ENCODE measurements at places on chromosomes 1 and 21.

- no peak for DNase-seq
Observed at GRCh38 chr1:230091473-230092231, 24.6 kb downstream of the GALNT2 start.

GRCh38 chr1:37162059-37162458 lies 127.7 kb upstream of the GRIK3 start:
- DNase-seq, result no peak

DNA sequence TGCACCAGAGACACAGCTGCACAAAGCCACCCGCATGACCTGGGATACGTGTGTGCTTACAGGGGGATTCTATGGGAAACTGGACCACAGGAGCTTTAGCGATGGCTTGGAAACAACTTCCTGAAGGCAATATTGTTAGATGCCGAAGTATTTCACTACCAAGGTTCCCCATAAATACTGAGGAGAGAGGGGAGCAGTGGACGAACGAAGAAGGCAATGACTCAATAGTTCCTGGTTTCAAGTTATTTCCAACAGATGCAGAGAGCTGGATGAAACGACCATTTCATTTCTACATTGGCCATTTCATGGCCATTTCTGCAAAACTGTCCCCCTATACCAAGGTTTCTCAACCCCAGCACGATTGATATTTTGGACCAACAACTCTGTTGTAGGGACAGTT lies 61.3 kb downstream of the CD34 start:
- no peak for DNase-seq

GRCh38 chr1:35505911-35506798 lies 51.0 kb downstream of the KIAA0319L start:
- DNase-seq, result peak; percentile 96

DNA sequence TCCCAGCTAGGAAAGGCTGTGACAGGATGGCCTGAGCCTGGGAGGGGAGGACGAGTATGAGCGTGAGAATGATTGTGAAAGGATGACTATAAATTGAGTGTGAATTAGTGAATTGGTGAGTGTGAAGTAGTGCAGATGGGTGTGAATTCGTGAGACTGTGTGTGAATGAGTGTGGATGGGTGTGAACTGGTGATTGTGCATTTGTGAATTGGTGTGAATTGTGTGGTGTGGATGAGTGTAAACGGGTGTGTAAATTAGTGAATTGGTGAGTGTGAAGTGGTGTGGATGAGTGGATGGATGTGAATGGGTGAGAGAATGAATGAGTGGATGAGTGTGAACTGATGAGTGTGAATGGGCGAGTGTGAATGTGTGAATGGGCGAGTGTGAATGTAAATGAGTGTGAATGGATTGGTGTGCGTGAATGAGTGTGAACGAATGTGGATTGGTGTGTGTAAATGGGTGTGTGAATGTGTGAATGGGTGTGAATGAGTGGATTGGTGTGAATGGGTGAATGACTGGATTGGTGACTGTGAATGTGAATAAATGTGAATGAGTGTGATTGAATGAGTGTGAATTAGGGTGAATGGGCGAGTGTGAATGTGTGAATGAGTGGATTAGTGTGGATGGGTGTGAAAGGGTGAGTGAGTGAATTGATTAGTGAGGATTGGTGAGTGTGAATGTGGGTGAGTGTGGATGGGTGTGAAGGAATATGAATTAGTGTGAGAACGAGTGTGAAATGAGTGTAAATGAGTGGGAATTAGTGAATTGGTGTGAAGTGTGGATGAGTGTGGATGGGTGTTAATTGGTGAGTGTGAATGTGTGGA lies 7.7 kb upstream of the MXRA8 start:
- no peak for DNase-seq

- DNase-seq, result no peak
Observed at GRCh38 chr1:54277451-54278341, 77.7 kb downstream of the MRPL37 start.

GRCh38 chr1:87242445-87243185 lies 86.1 kb upstream of the LMO4 start:
- no peak for DNase-seq

GRCh38 chr21:42117229-42117966 lies 46.3 kb downstream of the UMODL1 start:
- DNase-seq, result peak; percentile 65

- DNase-seq, result no peak
Observed at GRCh38 chr1:218904416-218904815, 269.3 kb upstream of the LYPLAL1 start.

GRCh38 chr1:151822404-151822803 lies 9.2 kb downstream of the RORC start:
- no peak for DNase-seq

DNA sequence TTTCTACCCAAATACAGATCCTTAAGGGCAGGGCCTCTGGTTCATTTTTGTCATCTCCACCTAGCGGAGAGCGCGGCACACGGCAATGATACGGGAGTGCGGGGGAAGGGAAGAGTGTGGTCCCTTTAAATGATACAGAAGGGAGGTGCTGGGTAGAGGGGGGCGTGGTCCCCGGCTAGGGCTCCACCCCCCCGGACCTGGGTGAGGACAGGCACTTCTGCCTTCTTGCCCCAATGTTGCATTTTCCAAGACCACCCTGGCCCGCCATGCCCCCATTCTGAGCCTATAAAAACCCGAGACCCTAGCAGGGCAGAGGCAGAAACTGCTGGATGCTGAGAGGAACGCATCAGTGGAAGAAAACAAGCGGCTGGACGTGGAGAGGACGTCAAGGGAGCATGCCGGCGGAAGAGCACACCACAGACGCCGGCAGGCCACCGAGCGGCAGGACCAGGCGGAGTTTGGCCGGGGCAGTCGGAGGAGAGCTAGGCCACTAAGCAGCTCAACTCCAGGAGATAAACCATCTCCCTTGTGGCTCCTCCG lies 30.0 kb downstream of the LRRC3 start:
- peak; percentile 1 for DNase-seq

DNA sequence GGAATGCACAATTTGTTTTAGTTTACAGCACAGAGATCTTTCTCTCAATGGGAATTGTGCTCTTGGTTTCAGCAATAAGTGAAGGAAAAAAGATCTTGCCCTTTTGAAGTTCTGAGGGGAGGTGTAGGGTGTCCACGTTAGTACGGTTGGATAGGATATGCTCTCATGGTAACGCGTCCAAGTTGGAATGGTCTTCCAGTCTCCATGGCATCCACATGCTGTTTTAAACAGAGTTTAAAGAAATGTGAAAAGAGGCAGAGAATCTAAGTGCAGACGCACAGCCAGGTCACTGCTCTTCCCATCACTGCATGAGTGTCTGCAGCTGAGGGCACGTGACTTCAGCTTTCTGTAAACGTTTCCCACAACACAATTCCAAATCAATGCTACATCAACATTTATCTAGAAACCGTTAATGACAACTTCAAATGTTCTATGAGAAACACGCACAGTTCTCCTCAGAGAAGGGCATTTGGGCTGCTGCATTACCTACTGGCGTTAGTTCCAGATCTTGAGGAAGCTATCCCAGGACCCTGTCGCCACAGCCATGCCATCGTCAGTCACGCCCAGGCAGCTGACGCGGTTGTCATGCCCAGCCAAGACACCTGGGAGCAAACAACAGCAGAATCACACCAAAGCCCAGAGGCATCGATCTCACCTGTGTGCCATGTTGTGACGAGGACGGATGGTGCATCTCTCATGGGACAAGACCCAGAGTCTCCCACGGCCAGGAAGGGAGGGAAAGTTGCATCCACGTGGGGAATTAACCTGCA lies 8.8 kb upstream of the NADK start:
- DNase-seq, result no peak

DNA sequence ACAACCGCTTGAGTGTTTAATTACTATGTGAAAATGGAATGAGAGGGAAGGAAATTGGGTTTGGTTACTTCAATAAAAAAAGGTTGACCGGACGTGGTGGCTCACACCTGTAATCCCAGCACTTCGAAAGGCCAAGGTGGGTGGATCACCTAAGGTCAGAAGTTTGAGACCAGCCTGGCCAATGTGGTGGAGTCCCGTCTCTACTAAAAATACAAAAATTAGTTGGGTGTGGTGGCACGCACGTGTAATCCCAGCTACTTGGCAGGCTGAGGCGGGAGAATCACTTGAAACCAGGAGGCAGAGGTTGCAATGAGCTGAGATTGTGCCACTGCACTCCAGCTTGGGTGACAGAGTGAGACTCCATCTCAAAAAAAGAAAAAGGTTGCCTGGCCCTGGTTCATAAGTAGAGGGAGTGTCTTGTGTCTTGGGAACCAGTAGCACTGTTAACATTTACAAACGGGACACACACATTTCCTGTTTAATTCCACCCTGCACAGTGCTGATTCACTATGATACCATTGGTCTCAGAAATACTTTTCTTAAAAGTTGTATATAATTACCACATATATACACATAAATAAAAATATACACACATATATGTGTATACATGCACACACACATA lies 27.6 kb upstream of the CLDN14 start:
- DNase-seq, result no peak

DNA sequence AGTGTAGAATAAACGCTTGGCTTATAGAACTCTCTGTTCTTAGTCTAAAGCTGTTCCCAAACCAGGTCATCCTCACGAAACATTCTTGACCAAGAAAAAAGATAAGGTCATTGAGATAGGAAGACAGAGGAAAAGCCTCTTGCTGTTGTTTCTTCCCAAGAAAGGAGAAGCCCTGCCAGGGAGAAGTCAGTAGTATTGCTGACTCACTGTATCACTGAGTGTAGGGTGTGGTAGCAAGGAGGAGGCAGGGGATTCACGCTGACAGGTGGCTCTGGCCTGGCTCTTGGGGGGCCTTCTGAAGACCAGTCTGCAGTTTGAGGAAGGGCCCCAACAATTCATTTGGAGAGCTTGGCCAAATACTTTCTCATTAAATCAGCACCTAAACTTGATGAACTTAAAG lies 97.8 kb downstream of the CD247 start:
- no peak for DNase-seq

DNA sequence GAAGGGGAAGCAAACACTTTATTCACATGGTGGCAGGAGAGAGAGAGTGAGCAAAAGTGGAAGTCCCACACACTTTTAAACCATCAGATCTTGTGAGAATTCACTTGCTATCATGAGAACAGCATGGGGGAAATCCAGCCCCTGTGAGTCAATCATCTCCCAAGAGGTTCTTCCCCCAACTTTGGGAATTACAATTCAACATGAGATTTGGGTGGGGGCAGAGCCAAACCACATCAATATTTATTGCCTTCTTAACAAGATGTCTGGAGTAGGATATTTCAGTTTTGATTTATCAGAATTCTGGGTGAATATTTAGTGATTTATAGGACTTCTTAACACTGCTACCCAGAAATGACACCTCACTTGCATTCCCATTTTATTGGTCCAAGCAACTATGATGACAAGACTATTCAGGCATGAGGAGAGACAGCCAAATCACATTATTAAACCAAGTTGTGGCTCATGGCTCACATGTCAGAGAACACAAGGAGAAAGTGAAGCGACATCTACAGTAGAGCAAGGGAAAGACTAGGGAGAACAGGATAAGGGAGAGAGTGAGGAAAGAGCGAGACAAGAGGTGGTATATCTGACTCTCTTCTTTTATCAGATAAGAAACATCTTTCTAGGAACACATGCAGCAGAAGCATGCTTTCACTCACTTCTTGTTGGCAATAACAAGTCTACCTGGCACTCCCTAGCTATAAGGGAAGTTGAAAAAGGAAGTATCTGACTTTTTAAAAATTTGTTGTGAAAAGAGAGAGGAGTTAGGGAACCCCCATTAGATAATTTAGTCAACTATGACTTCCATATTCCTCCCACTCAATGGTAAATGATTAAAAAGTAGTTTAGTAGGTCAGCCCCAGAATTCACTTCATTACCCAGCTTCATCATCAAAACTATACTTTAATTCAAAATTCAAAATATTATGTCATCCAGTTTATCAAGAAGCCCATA lies 36.6 kb upstream of the PTPRC start:
- peak; percentile 98 for DNase-seq

- DNase-seq, result no peak
Observed at GRCh38 chr1:151277249-151277648, 4.8 kb upstream of the ZNF687 start.

GRCh38 chr1:209425959-209426358 lies 157.6 kb upstream of the CAMK1G start:
- no peak for DNase-seq

GRCh38 chr1:24353292-24353891 lies 34.2 kb downstream of the GRHL3 start:
- no peak for DNase-seq

GRCh38 chr1:91733108-91733710 lies 152.7 kb downstream of the TGFBR3 start:
- no peak for DNase-seq

DNA sequence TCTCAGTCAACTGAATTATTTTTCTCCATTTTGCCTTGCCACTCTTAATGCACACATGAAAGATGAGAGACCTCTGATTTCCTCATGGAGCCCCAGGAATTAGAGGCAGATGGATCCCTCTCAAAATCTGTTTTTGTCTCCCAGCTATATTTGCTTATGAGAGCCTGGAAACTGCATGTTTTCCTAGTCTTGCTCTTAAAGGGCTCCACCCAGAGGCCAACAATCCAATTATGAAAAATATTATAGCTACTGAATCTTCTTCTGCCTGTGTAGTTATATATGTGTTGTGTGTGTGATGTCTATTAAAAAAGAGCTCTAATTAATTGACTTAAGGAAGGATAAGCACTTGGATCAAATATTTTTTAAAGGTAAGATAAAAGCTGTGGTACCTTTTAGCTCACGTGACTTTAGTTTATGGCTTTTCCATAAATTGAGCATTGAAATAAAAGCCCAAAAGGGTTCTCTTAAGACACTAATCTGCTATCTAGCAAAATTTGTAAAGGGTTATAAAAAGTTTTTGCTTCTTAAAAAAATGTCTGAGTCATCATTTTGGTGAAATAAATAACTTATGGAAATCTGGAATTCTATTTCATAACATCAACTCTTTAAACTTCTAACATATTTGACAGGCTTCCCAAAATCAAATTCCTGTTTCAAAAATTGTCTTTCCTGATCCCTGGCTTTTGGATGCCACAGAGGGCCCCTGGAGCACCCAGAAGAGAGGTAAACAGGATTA lies 31.2 kb upstream of the TSPEAR start:
- DNase-seq, result no peak

- no peak for DNase-seq
Observed at GRCh38 chr1:175742790-175743459, 470 bp downstream of the TNR start.

- DNase-seq, result no peak
Observed at GRCh38 chr1:236514703-236515442, 8.9 kb upstream of the LGALS8 start.

- DNase-seq, result no peak
Observed at GRCh38 chr1:245645406-245645805, 490.6 kb downstream of the KIF26B start.

- peak; percentile 78 for DNase-seq
Observed at GRCh38 chr1:9196129-9197040, 38.2 kb upstream of the H6PD start.
